ENCODE measurements at places on chromosomes 2 and 18.

DNA sequence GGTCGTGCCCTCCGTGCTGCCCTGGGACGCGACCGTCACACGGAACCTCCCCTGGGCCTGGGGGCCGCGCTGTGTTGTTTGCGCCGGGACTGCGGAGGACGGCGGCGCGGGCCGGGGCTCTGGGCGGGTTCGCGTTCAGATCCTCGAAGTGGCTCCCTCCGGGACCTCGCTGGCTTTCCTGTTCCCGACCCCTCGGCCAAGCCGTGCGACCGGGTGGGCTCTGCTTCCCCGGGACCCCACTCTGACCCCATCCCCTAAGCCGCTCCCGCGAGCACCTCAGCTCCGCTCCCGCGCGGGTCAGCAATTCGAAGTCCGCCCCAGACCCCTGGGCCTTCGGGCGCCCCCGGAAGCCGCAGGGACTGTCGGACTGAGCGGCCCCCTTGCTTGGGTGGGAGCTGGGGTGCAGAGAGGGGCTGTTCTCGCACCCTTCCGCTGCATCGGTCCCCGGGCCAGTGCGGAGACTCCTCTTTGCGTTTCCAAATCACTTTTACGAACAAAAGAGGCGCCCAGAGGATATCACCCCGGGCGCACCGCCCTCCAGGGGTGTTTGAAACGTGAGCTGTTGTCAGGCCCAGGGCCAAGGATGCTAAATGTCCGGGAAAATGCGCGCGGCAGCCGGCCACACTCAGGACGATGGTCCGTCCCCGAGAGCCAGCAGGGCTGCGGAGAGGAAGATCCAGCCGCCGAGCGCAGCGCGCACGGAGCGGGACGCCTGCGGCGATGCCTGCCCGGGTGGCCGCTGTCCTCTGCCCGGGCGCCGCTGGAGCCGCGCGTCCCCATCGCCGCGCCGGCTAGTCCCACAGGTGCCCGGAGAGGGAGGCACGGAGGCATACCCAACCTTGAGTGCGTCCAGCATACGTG lies 73.5 kb downstream of the ZCCHC2 start:
- no peak for DNase-seq

DNA sequence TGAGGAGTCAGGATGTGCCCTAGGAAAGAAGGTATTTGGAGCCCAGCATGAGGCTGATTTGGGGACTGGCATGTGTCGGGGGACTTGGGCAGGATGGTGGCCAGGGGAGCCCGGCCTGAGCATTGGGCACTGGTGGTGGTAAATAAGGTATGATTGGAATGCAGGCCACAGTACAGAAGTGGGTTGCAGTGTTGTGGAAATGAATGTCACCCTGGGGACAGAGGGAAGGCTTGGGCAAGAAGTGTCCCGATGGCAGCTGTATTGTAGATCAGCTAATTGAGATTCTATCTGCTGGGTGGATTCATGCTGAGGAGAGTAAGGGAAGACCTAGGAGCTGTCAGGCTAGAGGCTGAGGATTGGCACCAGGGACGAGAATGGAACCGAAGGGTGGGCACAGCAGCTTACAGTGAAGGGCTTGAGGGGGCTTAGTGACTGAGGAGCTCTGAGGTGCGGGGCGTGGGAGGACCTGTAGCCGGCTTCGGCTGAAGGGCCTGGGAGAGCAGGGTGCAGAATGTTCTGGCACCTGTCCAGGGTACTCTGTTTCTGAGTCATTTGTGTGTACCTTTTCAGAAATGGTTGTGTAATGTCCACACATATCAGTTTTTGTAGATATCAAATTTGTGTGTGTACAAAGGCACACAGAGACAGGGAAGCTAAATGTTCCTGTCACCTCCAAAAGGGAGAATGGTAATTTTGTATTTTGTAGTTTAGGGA lies 170.2 kb downstream of the PRKCE start:
- DNase-seq, result no peak

GRCh38 chr2:50951437-50951836 lies 80.5 kb downstream of the NRXN1 start:
- DNase-seq, result no peak

DNA sequence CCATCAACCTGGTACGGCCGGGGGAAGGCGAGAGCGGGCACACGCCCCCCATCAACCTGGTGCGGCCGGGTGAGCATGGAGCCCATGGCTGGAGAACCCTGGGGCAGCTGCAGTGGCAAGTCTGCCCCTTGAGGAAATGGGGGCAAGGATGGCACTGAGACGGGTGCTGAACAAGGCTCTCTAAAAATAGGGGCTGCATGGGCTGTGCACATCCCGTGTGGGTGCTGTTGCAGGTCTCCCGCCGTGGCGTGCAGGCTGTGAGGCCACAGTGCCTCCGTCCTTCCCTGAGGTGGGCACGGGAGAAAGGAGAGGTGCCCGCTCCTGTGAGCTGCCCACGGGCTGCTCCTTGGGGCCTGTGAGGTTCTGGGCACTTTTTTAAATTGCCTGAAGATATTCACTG lies 99.2 kb downstream of the NFATC1 start:
- no peak for DNase-seq

DNA sequence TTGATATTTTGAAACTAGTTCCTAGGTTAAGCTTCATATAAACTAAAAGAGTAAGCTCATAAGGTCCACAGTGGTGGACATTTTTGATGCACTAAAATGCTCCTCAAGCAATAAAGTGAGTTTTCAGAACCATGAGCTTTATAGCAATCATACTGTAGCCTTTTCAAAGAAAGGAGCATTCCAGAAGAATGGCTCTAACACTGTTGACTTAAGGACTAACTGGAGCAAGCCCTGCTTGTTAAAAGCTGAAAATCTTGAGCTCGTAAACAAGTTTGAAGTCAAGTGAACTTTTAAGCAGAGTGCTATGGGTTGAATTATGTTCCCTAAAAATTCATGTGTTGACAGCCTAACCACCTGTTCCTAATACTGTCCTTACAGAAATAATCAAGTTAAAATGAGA lies 38.0 kb downstream of the KYNU start:
- DNase-seq, result no peak
